ENCODE measurements at places on chromosomes 13 and 19.

DNA sequence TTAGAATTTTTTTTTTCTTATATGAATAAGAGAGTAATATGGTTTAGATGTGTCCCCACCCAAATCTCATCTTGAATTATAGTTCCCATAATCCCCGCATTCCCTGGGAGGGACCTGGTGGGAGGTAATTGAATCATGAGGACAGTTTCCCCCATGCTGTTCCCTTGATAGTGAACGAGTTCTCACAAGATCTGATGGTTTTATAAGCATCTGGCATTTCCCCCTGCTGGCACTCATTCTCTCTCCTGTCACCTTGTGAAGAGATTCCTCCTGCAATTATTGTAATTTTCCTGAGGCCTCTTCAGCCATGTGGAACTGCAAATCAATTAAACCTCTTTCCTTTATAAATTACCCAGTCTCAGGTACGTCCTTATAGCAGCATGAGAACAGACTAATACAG is 205.7 kb downstream of the MYO16 start:
- no peak for DNase-seq

DNA sequence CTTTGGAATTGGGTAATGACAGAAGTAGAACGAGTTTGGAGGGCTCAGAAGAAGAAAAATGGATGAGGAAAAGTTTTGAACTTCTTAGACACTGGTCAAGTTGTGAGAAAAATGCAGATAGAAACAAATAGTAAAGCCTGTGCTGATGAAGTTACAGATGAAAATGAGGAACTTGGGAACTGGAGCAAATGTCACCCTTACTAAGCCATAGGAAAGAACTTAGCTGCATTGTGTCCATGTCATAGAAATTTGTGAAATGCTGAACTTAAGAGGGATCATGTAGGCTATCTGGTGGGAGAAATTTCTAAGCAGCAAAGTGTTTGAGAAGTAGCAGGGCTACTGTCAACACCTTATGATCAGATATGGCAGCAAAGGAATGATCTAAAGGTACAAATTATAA is 289.2 kb upstream of the PCDH9 start:
- no peak for DNase-seq

DNA sequence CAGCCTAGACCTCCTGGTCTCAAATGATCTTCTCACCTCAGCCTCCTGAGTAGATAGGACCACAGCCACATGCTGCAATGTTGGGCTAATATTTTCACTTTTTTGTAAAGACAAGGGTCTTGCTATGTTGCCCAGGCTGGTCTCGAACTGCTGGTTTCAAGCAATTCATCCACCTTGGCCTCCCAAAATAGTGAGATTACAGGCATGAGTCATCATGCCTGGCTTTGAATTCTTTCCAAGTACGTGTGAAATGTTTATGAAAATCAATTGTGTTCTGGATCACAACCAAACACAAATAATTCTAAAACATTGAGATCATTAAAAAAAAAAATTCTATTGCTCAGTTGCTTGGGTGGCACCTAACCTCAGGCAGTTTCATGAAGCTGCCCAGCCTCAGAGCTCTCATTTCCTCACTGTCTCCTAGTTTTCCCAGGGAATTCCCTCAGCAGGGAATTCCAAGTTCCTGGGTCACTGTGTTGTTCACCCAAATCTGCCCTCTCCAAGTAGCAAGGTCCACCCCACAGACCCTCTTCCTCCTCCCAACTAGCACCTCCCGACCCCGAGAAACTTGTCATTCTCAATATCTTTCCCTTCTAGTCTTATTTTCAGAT is 44.8 kb downstream of the ING1 start:
- DNase-seq = no peak

GRCh38 chr13:27359199-27359821 is 65.1 kb upstream of the GTF3A start:
- peak; percentile 46 for DNase-seq

GRCh38 chr13:76711550-76712182 is 174.5 kb downstream of the KCTD12 start:
- no peak for DNase-seq

- no peak for DNase-seq
Observed at GRCh38 chr19:49395581-49396407, 7.7 kb downstream of the KASH5 start.
